ENCODE measurements at places on chromosomes 2 and 18.
A peak's percentile ranks its signal among the peaks of the same experiment; 100 is the strongest.

DNA sequence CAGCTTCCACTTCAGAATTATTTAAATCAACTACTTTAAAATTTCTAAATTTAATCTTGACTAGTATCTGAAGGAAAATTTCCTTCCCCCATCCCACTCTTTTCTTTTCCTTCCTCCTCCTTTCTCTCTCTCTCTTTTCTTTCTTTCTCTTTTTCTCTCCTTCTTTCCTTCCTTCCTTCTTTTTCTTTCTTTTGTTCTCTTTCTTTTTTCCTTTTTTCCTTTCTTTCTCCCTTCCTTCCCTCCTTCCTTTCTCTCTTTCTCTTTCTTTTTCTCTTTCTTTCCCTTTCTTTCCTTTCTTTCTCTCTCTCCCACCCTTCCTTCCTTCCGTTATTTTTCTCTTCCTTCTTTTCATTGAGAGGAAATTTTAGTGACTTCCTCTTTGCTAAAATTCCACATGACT, 132.0 kb upstream of the CDH19 start:
- DNase-seq, result no peak

- DNase-seq, result no peak
Measured at GRCh38 chr2:17107871-17108270, 410.4 kb downstream of the RAD51AP2 start.

DNA sequence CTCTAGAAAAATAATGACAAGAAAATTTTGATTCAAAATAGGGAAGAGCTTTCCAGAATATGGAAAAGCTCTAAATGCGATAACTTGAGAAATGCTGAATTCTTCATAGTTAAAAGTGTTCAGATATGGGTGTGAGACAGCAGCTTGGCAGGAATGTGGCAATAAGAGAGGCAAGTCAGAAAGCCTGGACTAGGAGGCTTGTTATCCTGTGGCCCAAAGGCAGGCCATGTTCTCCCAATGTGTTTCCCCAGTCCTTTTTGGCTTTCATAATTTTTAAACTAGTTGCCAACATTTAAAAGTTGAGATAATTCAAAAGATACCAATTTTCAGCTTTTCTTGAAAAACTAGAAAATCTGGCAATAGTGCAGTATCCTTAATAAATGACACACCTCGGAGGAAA, 366.3 kb upstream of the FANCL start:
- no peak for DNase-seq

- DNase-seq, result no peak
Measured at GRCh38 chr18:35969676-35970075, 2.8 kb upstream of the RMP24 start.

DNA sequence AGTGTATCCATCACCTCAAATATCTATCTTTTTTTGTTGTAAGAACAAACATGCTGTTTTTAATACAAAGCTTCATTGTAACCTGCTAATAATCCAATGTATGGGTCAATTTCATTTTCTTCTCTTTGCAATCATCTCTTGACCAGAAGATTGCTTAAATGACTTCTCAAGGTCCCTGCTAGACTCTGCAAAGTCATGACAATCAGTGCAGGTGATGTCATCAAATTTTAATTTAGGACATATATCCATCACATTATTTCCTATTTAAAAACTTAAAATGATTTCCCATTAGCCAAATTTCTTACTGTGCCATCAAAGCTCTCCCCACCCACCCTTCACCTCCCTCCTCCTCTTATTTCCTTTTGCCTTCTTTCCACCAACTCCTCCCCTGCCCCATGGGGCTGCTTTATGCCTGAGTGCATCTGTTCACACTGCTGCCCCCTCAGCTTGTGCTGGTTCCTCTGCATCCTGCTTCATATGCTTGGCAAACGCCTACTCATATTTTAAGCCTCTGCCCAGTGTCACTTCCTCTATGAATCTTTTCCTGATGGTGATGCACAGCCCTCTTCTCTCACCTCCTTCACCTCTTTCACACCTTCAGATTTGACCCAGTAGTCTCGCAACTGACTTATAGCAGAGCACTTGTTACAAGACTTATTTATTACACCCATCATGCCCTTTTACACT, 20.3 kb downstream of the PLEK start:
- DNase-seq, result no peak

- DNase-seq, result no peak
Measured at GRCh38 chr2:37506407-37507050, 162.1 kb downstream of the QPCT start.

- DNase-seq, result no peak
Measured at GRCh38 chr2:159265171-159265576, 21.3 kb downstream of the WDSUB1 start.

DNA sequence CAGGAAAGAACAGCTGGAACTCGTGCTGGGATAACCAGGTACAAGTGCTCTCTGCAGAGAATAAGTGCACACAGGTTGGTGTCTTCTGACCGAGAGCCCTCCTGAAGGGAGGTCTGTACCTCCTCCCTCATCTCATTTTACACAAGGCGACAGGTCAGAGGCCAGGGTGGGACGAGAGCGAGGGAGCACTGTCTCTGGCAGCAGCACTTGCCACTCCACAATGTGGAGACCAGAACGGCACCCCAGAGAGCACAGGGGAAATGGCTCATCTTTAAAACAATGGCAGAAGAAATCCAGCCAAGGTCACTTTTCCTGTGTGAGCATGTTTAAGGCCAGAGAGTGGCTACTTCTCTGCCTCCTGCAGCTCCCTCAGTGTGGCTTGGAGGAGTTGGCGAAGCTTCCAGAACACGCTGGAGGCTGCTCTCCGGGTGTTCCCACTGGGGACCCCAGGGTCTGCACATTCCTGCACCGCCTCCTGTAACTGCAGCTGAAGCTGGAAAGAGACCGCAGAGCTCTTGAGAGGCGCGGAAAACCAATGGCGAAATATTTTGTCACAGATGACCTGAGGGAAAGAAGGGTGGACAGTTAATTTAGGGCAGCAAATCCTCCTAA, 20.8 kb downstream of the DIPK1C start:
- DNase-seq, result no peak

DNA sequence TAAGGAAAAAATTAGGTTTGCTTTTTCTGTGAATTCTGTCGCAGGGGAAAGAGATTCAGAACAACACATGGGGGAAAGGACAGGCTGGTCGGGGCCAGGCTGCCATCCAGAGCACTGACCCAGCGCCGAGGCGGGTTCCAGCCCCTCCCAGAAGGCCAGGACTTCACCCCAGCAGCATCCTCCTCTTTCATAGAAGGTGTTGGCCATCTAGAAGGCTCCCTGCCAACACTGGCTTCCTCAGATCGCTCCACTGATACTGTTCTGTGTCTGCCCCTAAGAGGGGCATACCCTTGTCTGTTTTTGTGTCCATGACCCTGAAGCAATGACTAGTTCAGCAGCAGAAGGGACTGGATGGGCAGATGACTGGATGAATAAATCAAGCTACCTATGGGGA, 144.5 kb downstream of the HDAC4 start:
- DNase-seq, result no peak

GRCh38 chr18:76817888-76818611, 4.3 kb upstream of the ZNF236 start:
- DNase-seq, result no peak

DNA sequence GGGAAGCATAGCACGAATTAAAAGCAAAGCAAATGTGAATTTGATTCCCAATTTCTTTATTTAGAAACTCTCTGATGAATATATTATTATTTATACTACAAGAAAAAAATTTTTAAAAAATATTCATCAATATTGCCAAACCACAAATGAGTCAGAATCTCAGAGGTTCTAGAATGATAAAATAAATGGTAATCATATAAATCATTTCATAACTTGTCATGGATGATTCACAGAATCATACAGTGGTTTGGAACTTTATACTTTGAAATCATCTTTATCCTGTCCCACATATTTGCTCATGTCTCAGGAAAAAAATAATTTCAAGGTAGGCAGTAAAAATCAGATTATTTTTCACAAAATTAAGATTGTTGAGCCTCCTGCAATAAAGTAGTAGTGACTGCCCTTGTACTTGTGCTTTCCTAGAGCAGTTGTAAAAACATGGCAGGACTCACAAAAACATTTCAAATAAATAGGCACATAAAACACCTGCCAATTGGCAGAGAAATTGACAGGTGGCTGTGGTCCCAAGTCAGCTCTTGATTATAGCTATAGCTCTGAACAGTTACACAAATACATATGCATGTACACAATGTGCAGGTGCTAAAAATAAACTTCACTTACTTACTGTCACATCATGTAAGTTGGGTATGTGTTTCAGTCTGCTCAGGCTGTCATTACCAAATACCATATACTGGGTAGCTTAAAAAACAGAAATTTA, 273.9 kb upstream of the SESTD1 start:
- DNase-seq, result peak; percentile 28

DNA sequence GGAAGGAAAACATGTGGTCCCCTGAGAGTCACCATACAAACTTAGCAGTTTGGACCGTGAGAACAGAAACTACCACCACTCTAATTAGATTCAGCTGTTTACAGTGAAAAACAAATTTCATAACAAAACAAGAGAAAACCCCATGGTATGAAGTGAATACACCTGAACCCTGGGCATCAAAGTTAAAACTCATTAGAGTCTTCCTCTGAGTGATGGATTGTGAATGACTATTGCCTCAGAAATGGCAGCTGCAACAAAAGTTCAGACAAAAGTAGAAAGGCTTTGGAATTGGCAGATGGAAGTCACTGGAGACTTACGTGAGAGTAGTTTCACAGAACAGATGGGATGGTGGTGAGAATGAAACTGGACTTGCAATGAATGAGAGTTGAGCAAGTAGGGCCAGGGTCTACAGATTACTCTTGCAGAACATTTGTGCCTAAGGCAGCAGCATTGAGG, 98.0 kb downstream of the AAK1 start:
- no peak for DNase-seq

DNA sequence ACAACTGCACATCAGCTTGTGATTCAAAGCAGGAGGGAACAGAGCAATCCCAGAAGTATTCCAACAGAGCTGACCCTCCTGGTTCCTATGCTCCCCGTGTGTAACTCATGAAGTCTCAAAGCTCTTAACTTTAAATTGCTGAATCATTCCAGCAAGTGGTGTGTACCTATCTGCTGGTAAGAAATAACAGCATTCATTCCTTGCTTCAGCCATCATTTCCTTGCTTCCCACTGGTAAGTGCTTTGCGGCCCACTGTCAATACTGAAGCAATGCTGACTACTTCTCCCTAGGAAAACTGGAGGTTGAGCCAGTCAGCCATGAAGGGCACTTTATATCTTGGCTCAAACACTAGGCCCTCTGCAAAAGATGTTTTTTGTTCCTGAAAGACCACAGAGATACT, 222.4 kb downstream of the EXOC6B start:
- DNase-seq, result no peak

- no peak for DNase-seq
Measured at GRCh38 chr2:52077159-52077558, 1045.2 kb upstream of the NRXN1 start.

GRCh38 chr2:209526561-209526960, 102.7 kb downstream of the MAP2 start:
- DNase-seq, result no peak

DNA sequence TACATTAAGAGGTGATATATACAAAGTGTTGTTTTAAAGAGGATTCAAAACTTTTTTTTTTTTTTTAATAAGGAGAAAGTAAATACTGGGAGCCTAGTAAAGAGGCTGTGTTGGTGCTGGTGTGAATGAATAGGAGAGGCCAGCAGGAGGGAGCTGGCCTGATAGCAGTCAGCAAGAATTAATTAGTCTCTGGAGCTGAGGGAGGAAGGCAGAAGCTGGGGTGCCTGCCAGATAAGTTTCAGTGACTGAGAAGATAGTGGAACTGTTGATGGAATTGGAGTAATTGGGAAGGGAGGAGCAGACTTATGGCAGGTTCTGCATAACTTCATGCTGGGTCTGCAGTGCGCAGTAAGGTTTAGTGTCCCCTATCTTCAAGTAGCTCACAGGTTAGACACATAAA, 36.2 kb upstream of the SNORC start:
- DNase-seq, result no peak

DNA sequence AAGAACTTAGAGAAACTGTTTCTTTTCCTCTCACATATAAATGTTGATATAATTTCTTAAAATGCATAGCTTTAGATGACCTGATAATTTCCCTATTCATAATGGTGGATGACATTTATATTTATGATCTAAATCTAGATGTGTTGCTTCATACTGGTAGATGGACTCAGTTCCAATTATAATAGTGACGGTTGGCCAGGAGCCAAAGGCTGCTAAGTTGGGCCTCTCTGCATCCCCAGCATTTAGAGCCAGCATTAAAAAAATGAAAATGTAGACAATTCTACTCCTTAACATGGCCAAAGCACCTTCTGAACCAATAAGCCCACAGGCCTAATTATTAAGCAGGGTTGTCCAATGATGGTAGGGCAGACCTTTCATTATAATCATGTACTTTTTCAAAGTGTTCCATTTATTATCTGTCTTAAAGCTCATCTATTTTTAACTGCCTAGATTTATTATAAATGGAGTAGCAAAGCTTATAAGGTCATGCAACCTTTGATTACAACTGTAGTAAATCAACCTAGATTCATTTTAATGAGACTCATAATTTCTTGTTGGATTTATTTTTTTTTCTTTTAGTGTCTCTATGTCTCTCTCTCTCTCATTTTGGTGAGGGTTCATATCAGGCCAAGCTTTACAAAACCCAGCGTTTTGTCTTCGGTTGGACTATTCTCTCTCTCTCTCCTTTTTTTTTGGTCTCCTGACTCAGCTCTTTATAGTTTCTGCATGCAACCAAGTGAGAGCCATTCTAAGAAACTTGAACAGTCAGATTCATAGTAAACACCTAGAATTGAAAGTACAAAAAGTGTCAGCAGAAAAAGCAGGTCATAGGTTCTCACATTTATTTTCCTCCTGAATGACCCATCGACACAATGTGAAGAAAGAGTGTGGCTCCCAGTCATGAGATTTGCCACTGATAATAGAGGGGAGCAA, 2016.1 kb upstream of the PIK3C3 start:
- DNase-seq, result peak; percentile 28

DNA sequence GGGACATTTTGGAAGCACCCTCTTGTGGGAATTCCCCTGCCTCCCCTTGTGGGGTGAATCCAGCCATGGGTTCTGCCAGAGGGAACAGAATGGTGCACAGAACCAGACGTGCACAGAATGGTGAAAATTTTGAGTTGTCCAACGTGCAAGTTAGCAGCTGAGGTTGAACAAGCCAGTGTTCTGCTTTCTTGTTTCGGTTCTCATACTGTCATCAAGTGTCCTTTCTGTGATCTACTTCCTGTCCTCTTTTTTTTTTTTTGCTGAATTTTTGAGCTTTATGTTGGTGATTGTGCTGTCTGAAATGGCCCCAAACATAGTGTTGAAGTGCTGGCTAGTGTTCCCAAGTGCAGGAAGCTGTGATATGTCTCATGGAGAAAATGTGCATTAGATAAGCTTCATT, 21.5 kb upstream of the REEP1 start:
- no peak for DNase-seq

Data from NCI-H1105 treated with DMSO at 0.1 percent for 48 hours (cell line).